ENCODE measurements at places on chromosomes 6 and 20. TPM values are rescaled to one million over a fixed set of nuclear protein-coding genes. Genes with fewer than 3 reads are reported as not detected.

- no peak for DNase-seq
Observed at GRCh38 chr20:59733351-59733750, 129.0 kb downstream of the PHACTR3 start.

DNA sequence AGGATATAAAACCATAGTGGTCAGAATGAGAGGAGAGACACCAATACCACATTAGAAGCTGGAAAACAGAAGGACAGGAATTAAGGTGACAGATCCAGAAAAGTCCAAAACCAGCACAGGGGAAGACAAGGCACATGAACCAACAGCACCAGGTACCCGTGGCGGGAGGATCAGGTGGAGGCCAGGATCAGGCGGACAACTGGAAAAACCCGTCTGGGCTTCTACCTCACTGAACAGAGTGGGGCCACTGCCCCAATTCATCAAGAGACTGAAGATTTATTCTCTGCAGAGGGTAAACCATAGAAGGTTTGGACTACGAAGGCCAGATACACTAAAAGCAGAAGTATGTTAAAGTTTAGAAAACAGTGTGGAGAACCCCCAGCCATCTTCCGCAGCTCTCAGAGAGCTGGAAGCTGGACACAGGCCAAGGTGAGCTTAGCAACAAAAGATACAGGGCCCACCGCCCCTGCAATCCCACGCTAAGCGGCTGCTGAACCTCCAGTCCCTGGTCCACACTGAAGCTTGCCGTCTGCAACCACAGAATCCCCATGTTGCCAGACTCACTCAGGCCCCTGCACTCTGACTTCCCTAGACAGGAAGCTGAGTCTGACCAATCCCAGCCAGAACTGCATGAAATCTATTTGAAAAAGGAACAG, 29.9 kb downstream of the ABHD12 start:
- no peak for DNase-seq

DNA sequence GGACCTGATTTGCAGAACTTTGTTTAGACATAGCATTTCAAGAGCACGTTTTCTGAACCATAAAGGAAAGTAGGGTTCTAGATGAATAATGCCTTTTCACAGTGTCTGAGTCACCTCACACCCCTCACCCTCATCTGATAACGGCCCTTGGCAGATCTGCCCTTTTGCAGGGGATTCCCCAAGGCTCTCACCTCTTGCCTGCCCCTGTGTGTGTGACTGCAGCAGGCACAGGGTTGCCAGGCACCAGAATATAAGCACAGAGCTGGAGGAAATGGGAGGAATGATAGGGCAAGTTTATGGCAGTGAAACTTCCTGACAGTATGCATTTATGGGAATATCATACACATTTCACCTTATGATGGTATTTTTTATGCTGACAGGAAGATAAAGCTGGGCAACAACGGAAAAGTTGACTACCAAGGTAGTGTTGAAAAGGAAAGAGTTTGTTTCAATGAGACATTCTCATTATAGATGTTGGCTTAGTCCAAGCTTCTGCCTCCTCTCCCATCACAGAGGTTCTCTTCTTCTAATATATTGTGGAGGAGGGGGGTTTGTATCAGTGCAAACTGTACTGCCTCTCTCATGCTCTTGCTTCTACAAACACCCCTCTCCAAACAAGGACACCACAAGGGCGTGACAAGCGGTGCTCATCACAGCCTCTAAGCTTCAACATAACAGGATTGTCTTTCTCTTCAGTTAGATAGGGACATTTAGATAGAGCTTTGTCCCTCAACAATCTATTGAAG, 101.5 kb upstream of the BACH2 start:
- no peak for DNase-seq

DNA sequence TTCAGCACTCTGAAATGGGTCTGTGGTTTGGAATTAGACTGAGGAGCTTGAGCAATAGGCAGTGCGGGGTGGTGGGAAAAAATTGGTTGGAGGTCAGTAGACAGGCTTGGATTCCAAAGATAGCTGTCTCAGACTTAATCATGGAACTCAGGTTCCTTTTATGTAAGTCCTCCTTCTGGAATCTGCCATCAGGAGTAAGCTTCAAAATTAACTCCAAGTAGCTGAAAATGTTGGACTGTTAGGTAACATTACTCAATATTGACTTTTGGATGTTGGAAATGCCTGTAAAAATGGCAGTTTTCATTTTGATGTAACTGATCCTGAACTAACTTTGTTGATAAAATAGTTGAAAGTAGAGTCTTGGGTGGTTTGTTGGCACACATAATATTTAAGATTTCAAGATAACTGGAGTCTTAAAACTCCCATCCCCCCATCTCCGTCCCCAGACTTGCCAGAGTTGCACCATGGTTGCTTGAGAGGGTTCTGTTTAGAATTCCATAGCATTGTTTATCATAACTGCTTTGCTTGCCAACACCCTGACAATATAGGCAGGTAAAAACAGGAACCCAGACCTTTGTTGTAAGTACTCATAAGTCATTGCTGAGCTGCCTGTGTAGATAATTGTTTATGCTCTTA, 83.0 kb downstream of the PHF20 start:
- DNase-seq = no peak

GRCh38 chr6:54107470-54108090, 3.7 kb upstream of the MLIP start:
- DNase-seq = no peak

Gene BNIP5
- total RNA-seq = not detected

GRCh38 chr6:136887953-136888352, 34.1 kb upstream of the SLC35D3 start:
- DNase-seq = no peak

- no peak for DNase-seq
Observed at GRCh38 chr20:19828232-19828631, 70.2 kb downstream of the RIN2 start.

Gene TRIM31
- not detected for total RNA-seq

DNA sequence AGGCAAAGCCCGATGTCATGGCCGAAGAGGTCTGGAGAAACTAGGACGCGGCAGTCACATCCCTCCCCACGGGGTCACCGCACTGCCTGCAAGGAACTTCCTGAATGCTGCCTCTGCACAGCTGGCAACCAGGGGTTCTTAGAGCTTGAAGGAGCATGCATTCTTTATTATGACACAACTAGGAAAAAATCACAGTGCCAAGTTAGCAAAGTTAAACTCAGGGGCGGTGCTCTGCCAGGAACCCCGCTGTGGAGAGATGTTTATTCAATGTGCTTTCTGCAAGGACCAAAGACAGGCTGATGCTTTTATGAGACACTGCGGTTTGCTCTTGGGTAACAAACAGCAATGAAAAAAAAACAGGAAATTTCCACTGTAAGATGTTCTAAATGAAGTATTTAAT, 287.3 kb upstream of the FOXQ1 start:
- DNase-seq = no peak

Gene PRICKLE4
- 3.7 TPM for total RNA-seq

GRCh38 chr20:53881362-53881761, 189.0 kb downstream of the BCAS1 start:
- no peak for DNase-seq

- no peak for DNase-seq
Observed at GRCh38 chr6:46010771-46011170, 4.9 kb downstream of the CLIC5 start.

DNA sequence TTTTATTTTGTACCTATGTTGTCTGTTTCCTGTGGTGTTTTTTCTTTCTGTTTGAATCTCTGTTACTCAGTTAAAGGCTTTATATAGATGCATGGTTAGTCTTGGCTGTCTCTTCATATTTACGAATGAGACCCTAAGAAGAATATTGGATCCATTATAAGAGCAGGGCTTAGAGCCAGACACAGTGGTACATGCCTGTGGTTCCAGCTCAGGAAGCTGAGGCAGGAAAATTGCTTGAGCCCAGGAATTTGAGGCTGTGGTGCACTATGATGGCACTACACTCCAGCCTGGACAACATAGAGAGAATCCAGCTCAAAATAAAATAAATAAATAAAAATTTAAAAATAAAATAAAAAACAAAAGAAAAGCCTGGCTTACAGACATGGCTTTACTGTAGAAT, 211.1 kb downstream of the SOD2 start:
- DNase-seq = no peak

DNA sequence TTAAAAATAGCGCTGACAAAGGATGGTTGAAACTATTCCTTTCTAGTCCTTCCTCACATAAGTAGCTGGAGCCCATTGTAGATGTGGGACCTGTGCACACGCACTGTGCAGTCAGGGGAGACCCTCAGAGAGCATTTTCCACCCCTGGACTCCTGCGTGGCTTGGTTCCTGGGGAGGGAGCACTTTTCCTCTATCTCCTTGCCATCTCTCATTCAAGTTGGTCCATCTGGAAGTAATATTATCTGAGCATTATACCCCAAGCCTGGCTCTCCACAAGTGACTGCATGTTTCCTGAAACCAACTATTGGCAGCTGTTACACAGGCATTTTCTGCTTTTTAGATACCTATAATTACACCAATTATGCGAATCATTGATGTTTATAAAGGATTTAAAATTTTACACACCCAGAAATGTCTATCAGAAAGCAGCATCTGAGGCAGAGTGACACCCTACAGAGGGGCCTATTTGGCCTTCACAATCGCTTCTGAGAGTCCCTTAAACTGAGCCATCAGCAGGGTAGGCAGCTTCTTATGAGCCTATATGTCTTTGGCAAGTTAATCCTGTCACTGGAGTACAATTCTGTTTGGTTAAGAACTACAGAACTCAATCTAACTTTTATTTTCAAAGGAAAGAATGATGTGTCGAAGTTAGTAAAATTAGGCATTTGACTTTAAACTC, 18.7 kb downstream of the SOX4 start:
- DNase-seq = no peak

GRCh38 chr6:27582928-27583725, 110.2 kb upstream of the ZNF184 start:
- DNase-seq = no peak

- no peak for DNase-seq
Observed at GRCh38 chr6:143803769-143804568, 39.2 kb upstream of the LTV1 start.

GRCh38 chr6:154923199-154923869, 71.8 kb upstream of the TIAM2 start:
- no peak for DNase-seq

Gene AIF1
- 24.4 TPM for total RNA-seq

DNA sequence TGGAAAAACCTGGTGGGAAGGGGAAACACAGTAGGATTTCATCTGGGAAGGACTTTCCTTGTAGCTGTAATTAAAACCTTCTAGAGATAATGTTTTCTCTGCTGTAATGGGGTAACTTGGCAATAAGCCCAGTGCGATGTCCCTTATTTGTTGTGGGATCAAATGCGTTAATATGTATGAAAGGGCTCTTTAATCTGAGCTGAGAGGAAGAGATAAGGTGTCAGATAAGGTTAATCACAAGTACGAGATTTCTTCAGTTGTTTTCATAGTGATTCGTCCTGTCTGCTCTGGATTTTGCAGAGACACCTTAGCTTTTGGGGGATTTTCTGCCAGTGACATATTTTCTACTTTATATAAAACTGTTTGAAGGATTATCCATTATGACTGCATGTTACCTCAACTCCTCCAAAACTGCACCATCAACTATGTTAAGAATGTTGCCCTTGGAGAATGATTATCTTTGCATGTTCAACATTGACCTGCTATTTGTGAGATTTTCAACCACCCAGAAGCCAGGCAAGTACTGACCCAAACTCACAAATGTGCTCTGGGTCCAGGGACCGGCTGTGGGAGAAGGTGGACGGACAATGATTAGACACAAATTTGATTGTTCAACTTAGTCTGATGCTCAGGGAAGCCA, 21.2 kb upstream of the ELOVL5 start:
- DNase-seq = no peak

GRCh38 chr20:47857569-47858464, 72.5 kb upstream of the SULF2 start:
- peak; percentile 61 for DNase-seq

DNA sequence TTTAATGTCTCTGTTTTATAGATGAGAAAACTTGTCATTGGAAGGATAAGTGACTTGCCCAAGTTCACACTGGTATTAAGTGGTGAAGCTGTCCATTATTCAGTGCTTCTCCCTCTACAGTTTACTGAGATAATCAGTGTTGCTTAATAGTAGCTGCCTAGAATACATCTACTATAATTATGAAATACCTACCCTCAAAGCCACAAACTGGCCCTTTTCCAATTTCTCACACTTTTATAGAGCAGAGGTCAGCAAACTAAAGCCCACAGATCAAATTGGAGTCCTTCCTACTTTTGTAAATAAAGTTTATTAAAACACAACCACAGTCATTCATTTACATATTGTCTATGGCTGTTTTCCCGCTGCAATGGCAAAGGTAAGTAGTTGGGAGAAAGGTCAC, 73.5 kb downstream of the EYS start:
- no peak for DNase-seq

Gene DCDC2
- not detected for total RNA-seq

- DNase-seq = no peak
Observed at GRCh38 chr6:14306151-14306906, 188.8 kb downstream of the CD83 start.

All from right cardiac atrium (tissue), 5 donors.